Left cardiac atrium (tissue), 4 donors: ENCODE measurements at places on chromosomes 3 and 15. TPM values are rescaled to one million over a fixed set of nuclear protein-coding genes. Genes with fewer than 3 reads are reported as not detected.
A peak's percentile ranks its signal among the peaks of the same experiment; 100 is the strongest.

LMAN1L gene
- total RNA-seq = 110 TPM

DNA sequence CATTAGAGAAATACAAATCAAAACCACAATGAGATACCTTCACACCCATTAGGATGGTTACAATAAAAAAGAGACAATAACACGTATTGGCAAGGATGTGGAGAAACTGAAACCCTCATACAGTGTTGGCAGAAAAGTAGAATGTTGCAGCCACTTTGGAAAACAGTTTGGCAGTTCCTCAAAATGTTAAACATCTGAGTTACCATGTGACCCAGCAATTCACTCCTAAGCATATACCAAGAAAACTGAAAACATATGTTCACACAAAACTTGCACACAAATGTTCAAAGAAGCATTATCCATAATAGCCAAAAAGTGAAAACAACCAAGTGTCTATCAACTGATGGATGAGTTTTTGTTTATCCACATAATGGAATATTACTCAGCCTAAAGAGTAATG is 166.9 kb upstream of the FAM3D start:
- no peak for DNase-seq

DNA sequence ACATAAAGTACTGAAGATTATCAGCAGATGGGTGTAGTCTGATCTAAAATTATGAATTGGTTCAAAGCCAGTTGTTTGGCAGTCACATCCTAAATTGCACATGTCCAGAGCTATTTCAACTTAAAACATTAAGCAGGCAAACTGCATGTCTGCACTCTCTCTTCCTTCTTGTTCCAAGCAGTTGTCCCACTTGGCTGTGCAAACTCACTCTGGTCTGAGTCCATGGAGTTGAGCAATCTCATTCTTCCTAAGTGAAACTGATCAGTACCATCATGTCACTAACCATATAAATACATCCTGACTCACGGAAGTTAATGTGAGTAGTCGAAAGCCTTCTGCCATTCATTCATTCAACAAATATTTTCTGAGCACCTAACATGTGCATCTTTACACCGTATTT is 353.0 kb downstream of the ROBO1 start:
- peak; percentile 33 for DNase-seq

XYLB gene
- 1.6 TPM for total RNA-seq

DNA sequence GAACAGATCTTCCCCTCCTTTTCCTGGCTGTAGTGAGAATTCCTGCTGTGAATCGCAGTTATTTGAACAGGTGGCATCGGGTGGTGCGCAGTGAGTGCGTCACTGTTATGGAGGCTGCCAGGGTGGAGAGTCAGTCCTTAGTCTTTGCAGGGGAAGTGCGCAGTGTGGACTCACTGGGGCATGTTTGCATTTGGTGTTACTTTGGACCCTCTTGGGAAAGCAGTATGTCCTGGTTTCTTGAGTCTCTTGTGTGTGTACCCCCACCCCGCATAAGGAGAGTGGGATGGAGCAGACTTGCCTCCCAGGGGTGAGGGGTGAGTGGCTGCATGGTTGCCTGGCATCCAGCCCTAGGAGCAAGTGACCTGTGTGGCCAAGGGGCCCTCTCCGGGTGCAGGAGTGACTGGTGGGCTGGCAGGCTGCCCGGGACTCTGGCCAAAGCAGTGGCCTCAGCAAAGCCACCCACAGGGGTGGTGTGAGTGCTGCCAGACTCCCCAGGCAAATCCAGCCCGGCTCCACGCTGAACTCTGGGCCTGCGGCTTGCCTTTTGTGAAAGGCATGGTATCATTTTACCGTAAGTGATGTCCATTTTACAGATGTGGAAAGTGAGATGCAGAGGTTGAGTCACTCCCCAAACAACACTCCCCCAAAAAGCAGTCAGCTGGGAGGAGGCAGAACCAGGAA is 46.4 kb downstream of the DNASE1L3 start:
- DNase-seq = peak; percentile 78
